ENCODE measurements at places on chromosomes 4 and X.
A peak's percentile ranks its signal among the peaks of the same experiment; 100 is the strongest.

DNA sequence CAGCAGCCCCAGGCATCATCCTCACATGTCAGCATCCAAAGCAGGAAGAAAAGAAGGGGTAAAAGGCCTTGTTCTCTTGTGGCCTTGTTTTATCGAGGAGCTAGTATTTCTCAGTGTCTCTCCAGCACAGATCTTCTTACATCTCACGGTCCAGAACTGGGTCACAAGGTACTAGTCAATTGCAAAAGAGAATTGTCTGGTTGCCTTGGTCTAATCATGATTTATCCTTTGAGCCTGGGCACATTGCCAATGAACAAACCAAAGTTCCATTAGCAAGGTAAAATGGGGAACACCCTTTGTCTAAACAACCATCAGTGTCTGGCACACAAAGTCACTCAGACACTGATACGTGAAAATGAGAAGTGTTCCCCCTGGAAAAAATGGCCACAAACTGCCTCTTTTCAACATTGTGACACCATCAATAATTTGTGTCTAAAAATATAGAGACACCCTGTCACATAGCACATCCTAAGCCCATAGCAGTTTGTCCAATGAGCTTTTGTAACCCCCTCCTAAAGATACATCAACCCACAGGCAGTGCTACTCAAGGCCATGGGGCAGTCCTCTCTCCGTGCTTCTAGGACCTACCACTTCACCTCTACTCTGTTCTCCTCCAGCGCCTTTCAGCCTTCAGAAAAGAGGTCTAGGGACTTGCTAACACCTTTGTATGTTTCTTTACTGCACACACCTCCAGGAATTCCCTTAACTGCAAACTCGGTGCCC lies 534.4 kb downstream of the MID1IP1 start:
- DNase-seq, result peak; percentile 2

GRCh38 chr4:113636877-113637276 lies 124.7 kb downstream of the CAMK2D start:
- DNase-seq, result no peak

GRCh38 chr4:152176627-152177214 lies 359.2 kb downstream of the FBXW7 start:
- no peak for DNase-seq

GRCh38 chrX:73182502-73183114 lies 32.0 kb downstream of the NAP1L2 start:
- DNase-seq, result no peak

- DNase-seq, result peak; percentile 74
Measured at GRCh38 chr4:157713342-157713741, 459.5 kb downstream of the GASK1B start.

DNA sequence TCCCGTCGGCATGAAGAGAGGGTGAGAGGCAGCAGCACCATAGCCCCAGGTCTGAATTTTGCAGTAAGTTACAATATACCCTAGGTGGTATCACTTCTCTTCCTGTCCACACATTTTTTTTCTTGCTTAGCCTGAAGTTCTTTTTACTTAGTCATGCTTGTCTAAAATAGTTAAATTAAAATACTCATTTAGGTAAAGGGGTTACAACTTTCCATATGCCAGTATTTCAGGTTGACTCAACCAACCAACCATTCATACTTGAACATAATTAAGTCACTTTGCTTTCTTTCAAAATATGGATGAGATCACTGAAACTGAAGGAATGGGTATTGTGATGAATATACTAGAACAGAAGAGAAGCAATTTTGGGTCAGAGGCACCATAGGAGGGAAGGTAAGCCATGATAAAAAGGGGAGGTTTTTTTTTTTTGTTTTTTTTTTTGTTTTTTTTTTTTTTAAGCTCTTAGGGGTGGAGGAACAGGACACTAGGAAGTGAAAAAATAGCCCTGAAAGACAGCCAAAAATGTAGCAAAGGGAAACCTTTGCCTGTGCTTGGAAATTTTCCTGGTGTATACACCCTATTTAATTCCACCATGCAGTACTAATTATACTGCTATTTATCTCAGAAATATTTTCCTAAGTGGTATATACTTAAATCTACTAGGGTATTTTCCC lies 41.8 kb downstream of the RPS6KA3 start:
- DNase-seq, result no peak

DNA sequence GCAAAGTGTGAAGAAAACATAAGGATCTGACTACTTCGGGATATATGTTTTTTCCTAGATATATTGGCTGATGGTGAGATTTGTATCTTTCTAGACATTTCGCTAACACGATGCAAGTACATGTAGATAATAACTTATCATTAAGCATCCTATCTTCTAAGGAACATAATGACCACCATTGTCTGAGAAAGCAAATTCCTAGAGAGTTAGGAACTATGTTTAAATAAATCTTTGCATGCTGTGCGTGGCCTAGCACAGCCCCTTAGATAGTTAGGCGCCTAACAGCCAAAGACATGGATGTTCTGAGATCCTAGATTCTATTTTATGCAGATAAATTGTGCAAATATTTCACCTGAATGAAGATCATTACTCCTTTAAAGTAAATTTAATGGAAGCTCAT lies 3.0 kb downstream of the COL4A6 start:
- no peak for DNase-seq

GRCh38 chrX:1084689-1085088 lies 127.8 kb downstream of the CRLF2 start:
- no peak for DNase-seq

All from NCI-H2029 treated with DMSO at 0.1 percent for 48 hours (cell line).